ENCODE measurements at places on chromosomes 3 and 15.

DNA sequence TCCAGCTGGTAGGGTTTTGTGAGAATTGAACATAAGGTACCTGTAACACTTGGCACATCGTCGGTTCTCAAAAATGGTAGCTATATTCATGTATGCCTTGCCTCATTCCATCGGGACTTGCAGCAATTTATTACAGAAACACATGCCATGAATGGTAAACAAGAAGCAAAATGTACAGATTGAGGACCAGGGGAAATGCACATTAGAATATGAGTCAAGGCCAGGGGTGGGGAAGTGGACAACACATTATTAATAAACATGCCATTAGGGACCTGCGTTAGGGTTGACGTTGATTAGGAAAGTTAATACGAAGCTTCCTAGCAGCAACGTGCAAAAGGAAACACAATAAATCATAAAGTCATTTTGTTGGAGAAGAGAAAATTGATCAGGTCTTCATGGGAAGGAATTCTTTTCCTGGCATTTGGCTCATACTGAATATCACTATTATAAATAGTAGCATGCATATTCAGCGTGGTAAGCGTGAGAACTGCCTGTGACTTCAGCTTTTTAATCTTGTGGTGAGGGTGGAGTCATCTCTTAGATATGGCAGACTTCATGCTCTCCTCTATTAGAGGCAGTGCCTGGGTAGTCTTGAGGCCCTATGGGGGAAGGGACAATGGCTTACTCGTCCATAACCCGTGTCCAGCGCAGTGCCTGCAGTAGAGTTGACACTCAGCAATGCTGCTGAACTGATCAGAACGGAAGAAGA, 184.9 kb downstream of the SV2B start:
- DNase-seq: no peak

GRCh38 chr3:58346368-58346767, 13.7 kb downstream of the PXK start:
- DNase-seq: no peak

GRCh38 chr3:117019082-117019713, 309.6 kb downstream of the TUSC7 start:
- peak; percentile 76 for DNase-seq

DNA sequence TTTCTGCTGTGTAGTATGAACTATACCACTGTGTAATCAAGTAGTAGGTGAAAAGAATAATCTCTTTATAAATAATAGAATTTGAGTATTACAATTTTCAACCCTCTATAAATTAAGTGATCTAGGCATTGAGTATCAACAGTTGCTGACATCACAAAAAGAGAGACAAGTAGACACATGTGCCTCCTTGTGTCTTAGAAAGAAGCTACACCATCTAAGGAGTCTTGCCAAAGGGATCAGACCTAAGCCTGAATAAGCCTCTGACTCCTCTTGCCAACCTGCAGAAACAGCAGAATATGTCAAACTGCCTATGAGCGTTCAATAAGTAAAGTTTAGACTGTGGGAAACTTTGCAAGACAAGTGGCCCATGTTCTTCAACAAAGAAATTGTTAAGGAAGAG, 5.8 kb upstream of the MTMR10 start:
- no peak for DNase-seq

GRCh38 chr15:99755692-99756409, 22.6 kb upstream of the LYSMD4 start:
- DNase-seq: peak; percentile 49

GRCh38 chr3:184234224-184234623, 4.8 kb downstream of the VWA5B2 start:
- DNase-seq: no peak

DNA sequence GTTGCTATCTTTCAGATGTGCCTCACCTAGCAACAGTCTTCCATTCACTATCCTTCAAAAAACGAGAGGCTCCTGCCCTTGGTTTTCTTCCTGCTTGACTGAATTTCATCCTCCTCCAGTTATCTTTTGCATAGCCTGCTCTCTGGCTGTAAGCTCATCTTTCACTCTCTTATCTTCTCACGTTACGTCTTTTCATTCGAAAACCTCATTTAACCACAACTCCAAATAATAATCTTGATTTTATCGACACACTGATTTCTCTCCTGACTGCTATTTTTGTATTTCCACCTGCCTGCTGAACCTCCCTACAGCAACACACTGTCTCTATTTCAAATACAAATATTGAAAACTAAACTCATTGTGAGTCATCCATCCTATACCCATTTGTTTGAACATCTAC, 230.7 kb upstream of the TMC3 start:
- DNase-seq: no peak

DNA sequence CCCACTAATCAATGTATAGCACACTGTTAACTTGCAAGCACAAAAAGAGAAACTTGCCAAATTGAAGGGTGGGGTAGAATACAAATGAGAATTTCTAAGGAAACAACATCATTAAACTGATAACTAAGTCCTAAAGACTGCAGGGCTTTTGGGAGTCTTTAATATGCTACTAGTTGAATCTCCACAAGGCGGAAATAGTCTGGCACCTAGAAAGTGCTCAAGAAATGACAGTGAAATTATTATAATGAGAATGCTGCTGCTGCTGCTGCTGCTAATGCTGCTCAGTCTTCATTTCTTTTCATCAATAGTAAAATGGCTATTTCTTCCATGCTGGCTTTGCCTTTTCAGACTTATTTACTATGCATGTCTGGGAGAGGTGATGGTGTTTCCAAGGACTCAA, 91.8 kb downstream of the BTD start:
- DNase-seq: no peak

- DNase-seq: no peak
These were observed 319.5 kb downstream of the C3orf38 start for GRCh38 chr3:88469216-88469615.

GRCh38 chr15:38323895-38324294, 71.3 kb downstream of the SPRED1 start:
- no peak for DNase-seq

- no peak for DNase-seq
These were observed 70.5 kb upstream of the GOLGA8B start for GRCh38 chr15:34653992-34654391.

- no peak for DNase-seq
These were observed 31.9 kb downstream of the TNIK start for GRCh38 chr3:171428321-171428787.

DNA sequence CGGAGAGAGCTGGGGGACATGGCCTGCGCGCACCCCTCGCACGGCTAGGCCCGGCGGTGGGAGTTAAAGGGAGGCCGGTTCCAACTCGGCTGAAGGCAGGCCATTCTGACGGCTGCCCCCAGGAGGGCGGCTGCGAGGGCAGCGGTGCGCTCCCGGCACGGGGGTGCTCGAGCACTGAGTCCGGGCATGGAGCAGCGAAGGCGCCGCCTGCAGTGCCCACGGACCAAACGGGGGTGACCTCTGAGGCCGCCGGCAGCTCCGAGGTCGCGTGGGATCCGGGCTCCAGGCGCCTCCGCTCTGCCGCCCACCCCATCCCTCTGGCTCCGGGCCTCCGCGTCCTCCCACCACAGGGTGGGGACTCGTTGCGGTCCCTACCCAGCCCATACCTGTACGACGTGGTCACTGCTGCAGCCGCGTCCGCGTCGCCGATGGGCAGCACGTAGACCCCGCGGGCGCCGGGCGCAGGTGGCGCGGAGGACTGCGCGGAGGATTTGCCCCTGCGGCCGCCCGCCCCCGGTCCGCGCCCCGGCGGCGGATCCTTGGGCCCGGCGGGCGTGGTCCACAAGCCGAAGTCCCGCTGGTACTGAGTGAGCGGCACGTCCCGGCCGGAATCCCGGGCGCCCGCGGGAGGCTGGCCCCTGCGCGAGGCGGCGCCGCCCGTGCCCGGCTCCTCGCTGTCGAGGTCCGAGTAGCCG, 469 bp downstream of the MAP6D1 start:
- no peak for DNase-seq

- no peak for DNase-seq
These were observed 601.7 kb upstream of the ZNF717 start for GRCh38 chr3:76387000-76387399.

- DNase-seq: no peak
These were observed 99.5 kb downstream of the ZNF621 start for GRCh38 chr3:40624189-40624769.

DNA sequence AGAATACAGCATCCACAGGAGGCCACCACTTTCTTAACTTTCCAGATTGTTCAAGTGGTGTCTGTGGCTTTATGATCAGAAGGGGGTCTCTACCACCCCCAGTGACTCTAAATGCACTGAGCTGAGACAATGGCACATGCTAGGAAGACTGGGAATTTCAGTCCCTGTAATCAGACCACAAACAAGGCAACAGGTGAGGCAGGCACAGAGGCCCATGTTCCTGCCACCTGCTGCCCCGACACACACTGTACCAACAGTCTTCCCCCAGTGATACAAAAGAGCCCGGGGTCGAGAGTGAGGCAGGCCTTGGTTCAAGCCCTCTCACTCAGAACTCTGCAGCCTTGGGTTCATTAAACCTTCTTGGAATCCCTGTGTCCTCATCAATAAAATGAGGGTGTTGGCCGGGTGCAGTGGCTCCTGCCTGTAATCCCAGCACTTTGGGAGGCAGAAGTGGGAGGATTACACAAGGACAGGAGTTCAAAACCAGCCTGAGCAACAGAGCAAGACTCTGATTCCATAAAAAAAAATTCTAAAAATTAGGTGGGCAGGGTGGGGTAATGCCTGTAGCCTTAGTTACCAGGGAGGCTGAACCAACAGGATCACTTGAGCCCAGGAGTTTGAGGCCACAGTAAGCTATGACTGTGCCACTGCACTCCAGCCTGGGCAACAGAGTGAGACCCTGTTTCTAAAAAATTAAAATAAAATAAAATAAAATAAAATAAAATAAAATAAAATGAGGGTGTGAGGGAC, 55.8 kb downstream of the ADCY5 start:
- DNase-seq: no peak

DNA sequence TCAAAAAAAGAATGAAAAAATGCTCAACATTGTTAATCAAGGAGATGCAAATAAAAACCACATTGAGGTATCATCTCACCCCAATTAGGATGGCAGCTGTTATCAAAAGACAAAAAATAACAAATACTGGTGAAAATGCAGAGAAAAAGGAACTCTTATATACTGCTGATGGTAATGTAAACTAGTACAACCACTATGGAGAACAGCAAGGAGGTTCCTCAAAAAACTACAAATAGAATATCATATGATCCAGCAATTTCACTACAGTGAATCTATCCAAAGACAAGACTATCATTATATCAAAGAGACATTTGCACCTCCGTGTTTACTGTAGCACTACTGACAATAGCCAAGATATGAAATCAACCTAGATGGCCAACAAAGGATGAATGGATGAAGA, 58.4 kb downstream of the PEAK1 start:
- DNase-seq: no peak

GRCh38 chr3:193788189-193788991, 195.4 kb downstream of the OPA1 start:
- DNase-seq: peak; percentile 85

GRCh38 chr3:9141928-9142289, 107.5 kb downstream of the SRGAP3 start:
- no peak for DNase-seq

- no peak for DNase-seq
These were observed 36.7 kb upstream of the SECISBP2L start for GRCh38 chr15:49082960-49083359.

DNA sequence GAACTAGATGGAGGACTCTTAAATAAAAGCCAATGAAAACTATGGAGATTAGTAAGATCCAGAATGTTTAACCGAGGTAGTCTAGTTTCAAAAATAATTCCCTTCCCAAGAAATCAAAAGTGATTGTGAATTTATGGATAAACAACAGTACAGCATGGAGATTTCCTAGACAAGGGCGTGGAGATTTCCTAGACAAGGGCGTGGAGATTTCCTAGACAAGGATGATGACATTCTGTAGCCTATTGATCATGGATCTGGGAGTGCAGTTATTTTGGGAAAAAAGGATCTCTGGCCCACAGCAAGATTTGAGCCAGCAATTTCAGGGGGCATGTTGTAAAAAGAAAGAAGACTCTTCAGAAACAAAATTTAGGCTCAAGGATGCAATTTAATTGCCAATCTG, 175.3 kb downstream of the RAP2B start:
- no peak for DNase-seq

- no peak for DNase-seq
These were observed 175.5 kb upstream of the SLCO3A1 start for GRCh38 chr15:91678003-91678402.

DNA sequence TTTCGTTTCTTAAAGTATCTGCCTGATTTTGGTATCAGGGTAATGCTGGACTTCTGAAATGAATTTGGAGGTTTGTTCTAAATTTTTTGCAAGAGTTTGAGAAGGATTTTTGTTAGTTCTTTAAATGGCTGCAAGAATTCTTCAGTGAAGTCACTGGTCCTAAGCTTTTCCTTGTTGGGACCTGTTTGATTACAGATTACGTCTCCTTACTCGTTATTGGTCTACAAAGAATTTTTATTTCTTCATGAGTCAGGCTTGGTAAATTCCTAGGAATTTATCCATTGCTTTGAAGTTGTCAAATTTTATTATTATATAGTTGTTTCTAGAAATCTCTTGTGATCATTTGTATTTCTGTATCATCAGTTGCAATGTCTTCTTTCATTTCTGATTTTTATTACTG, 196.0 kb downstream of the DPH6 start:
- DNase-seq: no peak

DNA sequence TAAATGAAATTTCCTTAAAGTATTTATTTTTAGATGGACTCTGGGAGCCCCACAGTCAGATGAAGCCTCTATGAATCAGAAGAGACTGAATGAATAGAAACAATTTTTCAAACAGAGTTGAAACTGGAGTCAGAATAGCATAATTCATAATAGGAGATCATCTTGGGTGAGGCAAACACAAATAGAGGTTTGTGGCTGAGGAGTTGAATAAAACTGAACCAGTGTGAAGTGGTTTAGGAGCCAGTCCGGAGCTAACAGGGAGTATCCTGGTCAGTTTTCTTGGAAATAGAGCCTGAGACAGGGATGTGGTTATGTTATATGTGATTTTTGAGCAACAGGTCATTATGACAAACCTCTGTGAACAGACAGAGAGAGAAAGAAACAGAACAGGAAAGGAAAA, 39.2 kb downstream of the SAMMSON start:
- DNase-seq: no peak

DNA sequence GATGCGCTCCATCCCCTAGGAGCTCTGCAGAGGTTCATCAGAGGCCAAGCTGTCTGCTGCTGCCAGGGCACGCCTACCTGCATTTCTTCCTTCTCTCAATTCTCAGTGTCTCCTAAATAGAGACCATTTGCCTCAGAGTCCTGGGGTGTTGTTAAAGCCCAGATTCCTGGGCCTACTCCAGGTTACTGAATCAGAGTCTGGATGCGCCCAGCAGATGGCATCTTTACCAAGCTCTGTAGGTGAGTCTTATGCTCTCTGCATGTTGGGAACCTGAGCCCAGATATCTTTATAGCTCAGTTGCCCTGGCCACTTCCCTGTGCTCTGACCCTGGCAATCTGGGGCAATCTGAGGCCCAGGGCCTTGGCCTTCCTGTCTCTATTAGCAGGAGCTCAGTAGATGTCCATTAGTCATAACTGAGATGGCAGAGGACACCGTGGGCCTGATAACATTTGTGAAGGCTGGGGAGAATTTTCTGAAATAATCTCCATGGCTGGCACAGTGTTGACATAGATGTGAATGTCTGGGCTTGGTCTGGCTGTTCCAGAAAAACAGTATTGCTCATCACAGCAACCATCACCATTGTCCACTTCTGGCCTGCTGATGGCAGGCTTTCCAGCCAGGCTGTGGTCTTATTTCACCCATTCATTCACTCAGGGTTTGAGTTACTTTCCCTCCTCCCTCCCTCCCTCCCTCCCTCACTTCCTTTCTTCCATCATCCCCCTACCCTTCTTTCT, 13.3 kb upstream of the RBP1 start:
- no peak for DNase-seq

- no peak for DNase-seq
These were observed 5.2 kb upstream of the GOLIM4 start for GRCh38 chr3:168100777-168101492.

- no peak for DNase-seq
These were observed at the start of gene UPK1B for GRCh38 chr3:119173325-119173724. Gene UPK1B (plus strand): TSS chr3:119173598. CDS start chr3:119186742, 13,144 bp downstream.

Data from femur (tissue), 1 donor.